ENCODE measurements at places on chromosomes 16 and 17.
A peak's percentile ranks its signal among the peaks of the same experiment; 100 is the strongest.

DNA sequence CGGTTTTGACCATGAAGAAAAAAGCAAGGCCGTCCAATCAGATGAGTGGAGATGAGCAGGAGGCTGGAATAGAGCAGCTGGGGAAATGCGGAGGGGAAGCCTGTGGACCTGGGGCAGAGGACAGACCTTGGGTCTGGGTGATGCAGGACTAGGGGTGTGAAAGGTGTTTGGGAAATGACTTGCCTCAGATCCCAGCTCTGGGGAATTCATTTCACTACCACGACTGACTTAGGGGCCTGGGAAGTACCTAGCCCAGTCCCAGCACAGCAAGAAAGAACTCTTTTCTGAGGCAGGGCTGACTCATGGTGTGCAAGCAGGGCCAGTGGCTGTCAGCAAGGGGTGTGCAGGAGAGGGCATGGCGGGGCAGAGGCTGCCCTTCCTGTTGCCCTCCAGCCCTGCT is 14.8 kb downstream of the DNAI2 start:
- peak; percentile 27 for DNase-seq

- DNase-seq: no peak
These were observed 17.6 kb upstream of the LGALS9 start for GRCh38 chr17:27613433-27613832.

GRCh38 chr17:41614098-41614497 is 1.5 kb upstream of the KRT16 start:
- no peak for DNase-seq

DNA sequence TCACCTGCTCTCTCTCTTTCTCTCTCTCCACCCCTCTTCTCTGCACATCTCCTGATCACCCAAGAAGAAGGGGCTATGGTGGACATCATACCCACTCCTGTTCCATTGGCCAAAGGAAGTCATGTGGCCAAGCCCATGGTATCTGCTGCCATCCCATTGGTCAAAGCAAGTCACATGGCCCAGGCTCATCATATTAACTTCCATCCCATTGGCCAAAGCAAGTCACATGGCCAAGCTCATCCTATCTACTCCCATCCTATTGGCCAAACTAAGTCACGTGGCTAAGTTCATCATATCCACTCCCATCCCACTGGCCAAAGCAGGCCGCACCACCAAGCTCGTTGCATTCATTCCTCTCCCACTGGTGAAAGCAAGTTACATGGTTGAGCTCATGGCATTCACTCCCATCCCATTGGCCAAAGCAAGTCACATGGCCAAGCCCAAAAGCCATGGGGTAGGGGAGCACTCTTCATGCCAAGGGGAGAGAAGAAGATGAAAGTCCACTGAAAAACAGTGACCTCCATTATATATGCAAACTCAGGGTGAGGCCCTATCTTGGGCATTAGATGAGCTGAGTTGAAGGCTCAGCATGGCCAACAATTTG is 29.2 kb downstream of the SNX20 start:
- no peak for DNase-seq

DNA sequence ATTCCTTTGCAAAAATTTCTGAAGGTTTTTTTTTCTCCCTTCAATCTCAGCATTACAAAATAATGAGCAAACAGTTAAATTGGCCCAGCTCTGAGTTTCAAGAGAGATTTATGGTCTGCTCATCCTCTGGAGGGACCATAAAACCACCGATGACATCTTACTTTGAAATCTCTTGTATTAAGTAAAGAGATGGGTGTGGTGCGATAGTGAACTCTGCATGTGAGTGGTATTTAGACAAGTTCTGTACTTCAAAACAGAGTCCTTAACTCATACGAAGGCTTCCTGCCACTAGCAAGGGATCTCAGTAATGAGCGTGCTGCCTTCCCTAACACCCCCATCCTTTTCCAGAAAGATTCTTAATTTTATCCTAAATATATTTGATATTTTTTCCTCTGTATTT is 2.1 kb downstream of the FAM20A start:
- no peak for DNase-seq

DNA sequence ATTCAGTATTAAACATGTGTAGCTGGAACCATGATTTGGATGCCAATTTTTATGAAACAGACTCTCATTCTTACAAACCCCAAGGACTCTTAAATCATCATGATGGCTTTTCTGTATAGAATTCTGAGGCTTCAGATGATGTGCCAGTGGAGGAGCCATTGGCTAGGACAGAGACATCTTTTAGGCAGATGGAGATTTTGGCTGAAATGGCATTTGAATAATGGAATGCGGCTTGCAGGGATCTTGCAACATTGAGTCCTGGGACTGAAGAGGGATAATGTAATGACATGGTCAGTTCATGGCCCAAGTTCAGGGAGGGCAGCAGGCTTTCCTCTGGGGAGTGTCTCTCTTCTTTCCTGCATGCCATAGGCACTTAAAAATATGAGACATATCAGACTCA is 172.4 kb downstream of the ABCA8 start:
- no peak for DNase-seq

GRCh38 chr16:85750827-85751697 is at the start of gene C16orf74:
Gene C16orf74 (minus strand): TSS chr16:85751096. CDS start chr16:85735217, 15,879 bp downstream.
- DNase-seq: peak; percentile 43

- DNase-seq: no peak
These were observed 11.0 kb upstream of the BBS2 start for GRCh38 chr16:56530872-56531271.

- DNase-seq: no peak
These were observed 137.0 kb downstream of the ANKFN1 start for GRCh38 chr17:56290101-56290801.

GRCh38 chr17:44850612-44851011 is 2.9 kb downstream of the HIGD1B start:
- DNase-seq: no peak

DNA sequence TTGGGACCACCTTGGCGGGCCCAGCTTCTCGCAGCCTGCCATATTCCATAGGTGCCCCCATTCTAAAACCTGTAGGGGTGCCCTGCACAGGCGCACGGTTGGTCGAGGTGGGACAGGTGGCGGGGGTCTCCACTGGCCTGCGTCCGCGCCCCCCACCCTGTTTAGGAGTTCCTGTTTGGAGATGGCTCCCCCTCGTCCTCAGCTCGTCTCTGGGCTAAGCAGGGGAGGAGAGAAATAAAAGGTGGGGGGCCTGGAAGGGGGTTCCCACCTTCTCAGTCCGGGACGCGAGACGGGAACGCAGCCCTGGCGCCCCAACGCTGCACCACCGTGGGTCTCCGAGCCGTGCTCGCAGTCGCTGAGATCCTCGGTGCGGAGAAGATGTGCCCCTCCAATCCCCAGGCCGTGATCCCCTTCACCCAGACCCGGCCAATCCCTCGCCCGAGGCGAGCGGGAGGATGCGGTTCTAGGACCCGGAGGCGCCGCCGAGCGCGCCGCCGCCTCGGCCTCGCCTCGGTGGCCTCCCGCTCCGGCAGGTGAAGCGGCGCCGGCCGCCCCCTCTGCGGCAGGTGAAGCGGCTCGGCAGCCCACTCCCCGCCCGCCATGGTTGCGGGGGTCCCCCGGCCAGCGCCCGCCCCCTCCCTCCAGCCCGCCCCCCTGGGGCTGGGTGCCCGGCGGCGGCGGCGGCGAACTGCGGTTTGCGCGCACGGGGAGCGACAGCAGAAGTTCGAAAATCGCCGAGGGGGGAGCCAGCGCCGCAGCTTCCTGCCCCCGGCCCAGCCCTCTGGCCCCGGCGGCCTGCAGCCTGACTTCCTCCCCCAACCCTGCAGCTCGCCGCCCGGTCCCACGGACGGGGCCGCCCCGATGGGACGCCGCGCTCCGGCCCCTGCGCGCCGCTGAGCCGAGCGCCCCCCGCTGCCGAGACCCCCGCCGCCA is at the start of gene FMNL1:
FMNL1 (plus strand) TSS at position 805 of the 933 bp plus-strand sequence. CDS start 240 bp downstream, outside the sequence.
- no peak for DNase-seq

GRCh38 chr16:72247821-72248253 is 75.9 kb upstream of the PMFBP1 start:
- no peak for DNase-seq

DNA sequence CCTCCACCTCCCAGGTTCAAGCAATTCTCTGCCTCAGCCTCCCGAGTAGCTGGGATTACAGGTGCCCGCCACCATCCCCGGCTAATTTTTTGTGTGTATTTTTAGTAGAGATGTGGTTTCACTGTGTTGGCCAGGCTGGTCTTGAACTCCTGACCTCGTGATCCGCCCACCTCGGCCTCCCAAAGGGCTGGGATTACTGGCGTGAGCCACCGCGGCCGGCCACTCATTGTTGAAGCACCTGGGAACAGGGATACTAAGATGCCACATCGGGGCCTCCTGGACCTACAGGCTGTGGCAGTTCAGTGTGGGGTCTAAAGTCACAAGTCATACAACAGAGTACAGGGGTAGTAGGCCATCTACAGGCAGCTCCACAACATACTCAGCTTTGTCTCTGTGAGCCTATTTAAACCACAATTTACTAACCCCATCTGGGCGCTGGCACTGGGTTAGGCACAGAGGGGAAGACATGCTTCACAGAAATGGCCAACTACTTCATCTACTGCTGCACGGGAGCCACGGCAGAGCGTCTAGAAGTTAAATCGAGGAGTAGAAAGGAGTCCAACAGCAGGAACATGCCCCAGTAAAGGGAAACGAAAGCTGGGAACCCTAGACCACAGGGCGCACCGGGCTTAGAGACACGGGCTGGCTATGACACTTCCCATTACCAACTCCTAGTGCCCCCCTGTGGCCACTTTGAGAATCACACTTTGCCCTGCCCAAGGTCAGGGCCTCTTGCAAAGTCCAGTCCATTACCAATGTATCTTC is 4.3 kb downstream of the VAMP2 start:
- peak; percentile 92 for DNase-seq

GRCh38 chr16:63201851-63202250 is 1165.6 kb upstream of the CDH8 start:
- no peak for DNase-seq

GRCh38 chr16:53743149-53743566 is 39.2 kb downstream of the FTO start:
- DNase-seq: no peak

DNA sequence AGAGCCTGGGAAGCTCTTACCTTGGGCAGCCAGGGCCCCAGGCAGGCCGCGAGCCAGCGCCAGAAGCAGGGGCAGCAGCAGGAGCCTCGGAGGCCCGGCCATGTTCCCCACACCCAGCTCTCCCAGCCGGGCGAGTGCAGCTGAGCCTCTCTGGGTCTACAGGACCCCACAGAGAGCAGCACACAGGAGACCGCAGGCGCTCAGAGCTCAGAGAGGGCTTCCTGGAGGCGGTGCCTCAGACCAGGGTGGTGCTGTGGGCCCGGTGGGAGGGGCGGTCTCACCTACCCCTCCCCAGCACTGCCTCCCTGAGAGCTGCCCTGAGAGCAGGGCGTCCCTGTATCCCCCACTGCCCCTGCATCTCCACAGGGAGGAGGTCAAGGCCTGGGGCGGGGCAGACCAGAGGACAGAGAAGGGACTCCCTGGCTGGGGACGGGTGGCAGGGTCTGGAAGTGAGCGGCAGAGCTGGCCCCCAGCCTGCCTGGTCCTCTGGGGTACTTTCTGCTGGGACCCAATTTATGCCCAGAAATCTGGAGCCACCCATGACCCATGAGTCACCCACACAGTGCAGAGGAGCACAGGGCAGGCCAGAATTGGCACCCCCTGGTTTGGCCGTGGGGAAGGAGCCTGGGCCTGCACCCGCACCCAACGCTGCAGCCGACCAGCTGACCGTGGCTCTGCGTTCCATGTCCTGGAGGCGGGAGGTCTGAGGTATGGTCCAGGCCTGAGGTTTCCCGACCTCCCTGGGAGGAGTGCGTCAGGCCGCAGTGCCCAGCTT is at the start of gene CD7:
CD7 (minus strand) TSS at position 215 of the 775 bp plus-strand sequence; CDS start at position 102, 113 bp downstream.
- DNase-seq: no peak

DNA sequence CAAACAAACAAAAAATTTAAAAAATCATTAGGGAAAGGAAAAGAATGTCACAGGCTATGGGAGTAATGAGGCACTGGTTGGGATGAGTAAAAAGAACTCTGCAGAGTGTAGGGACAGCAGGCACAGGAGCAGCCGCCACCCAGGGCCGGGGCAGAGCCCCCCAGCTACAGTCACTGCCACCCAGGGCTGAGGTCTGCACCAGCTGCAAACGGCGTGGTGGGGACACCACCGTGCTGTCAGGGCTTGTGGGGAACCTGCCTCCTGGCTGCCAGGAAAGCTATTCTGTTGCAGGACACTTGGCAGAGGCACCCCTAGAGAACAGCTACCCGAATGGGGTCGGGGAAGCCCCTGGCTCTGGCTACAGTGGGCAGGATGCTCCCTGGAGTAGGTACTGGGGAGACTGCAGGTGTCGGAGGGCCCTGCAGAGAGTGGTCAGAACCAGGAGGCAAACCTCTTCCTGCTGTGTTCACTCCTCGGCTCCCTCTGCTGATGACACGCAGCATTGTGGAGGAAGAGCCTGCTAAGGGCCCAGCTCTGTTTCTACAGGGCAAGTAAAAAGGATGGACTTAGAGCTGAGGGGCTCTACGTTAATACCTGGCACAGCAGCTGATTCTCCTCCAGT is 32.3 kb upstream of the CAPN15 start:
- peak; percentile 13 for DNase-seq

- no peak for DNase-seq
These were observed 22.6 kb downstream of the COX4I1 start for GRCh38 chr16:85822145-85822544.

DNA sequence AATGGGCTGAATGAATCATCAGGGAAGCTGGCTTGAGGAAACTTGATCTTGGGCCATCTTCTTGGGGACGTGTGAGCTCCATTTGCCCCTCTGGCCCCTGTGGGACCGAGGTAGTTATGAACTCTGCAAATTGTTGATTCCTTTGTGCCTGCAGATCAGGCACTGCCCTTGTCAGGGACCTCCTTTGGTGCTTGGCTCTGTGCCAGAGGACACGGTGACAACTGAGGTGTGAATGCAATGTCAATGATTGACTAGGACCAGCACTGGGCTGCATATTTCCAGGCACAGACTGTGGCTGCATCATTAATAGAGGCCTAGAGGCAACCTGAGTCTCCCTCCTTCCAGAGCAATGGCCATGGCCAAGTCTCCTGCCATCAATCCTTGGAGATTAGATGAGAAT is 23.8 kb downstream of the PDILT start:
- DNase-seq: no peak

DNA sequence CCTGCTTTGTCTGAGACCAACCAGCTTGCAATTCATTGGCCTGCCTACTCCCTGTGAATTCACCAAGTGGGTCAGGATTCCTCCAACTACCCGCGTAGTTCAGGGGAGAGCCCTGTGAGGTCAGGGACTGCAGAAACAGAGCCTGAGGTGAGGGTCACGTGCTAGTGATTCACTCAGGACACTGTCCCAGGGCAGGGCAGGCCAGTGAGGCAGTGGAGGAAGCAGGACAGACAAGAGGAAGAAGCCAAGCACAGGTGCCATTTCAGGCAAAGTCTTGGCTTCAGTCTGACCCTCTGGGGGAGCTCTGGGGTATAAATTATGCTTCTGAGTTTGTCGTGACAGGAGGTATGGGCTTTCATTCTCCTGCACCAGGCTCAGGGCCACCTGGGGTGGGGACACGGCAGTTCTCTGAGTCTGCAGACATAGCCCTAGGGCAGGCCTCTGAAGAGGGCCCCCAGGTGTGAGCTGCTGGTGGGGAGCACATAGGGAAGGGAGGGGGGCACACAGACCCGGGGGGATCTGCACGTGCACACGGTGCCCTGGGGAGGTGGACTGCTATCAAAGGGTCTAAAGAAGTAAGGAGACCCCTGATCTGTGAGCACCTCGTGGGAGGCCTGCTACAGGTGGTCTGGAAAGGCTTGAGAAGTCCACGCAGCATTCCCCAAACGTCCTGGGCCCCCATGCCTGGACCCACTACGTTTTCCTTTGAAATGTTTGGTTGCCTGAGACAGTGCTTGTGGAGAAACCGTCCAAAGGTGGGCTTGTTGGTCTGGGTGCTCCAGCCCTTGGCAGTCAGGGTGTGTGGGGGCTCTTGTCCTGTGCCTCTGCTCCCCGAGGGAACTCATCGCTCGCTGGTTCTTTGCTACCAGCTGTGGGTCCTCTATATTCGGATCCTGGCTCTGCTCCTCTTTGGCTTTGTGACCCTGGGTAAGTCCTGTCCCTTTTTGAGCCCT is 46.4 kb downstream of the NKD1 start:
- DNase-seq: no peak

GRCh38 chr16:66070140-66070917 is 296.2 kb upstream of the CDH5 start:
- DNase-seq: no peak
